B cell (primary cell): ENCODE measurements at places on chromosomes 11 and 22.

DNA sequence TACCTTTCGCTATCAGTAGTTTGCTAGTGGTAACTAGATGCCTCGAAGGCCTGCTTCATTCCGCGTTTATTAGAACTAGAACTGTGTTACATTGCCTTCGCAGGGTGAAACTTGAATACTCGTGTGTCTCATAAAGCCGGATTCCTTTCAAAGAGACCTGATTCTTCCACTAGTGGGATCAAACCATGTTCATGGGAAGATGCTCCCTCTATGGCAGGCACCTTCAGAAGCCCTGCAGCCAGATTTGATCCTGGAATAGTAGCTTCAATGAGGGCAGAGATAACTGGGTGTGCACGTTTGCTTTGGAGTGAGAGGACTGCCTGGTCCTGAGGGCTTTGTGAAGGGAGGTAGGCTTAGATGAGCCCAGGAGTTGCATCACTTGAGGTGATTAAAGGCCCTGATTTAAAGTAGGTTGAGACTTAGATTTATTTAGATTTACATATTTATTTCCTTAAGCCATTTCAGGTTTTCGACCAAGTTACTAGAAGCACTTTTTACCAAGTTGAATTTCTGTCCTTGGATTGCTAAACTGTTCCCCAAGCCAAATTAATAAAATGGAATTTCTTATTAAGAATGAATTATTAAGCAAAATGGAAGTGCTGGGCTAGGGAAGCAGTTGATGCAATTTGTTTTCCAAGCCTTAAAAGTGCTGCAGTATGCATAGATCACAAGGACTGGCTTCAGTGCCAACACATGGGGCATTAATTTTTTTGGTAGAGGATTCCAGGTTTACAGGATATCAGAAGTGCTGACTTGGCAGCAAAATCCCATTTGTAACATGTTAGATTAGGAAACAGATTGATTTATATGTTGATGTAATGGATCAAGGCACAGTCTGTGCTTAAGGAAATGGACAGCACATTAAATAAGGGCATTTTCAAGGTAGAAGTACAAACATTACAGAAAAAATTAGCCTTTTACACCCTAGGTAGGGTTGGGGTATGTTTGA, 32.9 kb downstream of the APLP2 start:
- H3K4me1 ChIP-seq, result peaks cover 3% of the 10 kb centered on the region
- H3K36me3 ChIP-seq, result no peaks in the 10 kb centered on the region
- no peak overlapping the region for H3K4me3 ChIP-seq

- no peaks in the 10 kb centered on the region for H3K27me3 ChIP-seq
- peak overlapping the region; percentile 90 for H3K27ac ChIP-seq
Measured at GRCh38 chr22:36379593-36380361, 8.0 kb downstream of the MYH9 start.

- H3K4me3 ChIP-seq, result no peak overlapping the region
- no peak for DNase-seq
- no peak overlapping the region for H3K27ac ChIP-seq
- no peaks in the 10 kb centered on the region for H3K27me3 ChIP-seq
Measured at GRCh38 chr11:37422511-37422910, 824.5 kb upstream of the RAG2 start.

DNA sequence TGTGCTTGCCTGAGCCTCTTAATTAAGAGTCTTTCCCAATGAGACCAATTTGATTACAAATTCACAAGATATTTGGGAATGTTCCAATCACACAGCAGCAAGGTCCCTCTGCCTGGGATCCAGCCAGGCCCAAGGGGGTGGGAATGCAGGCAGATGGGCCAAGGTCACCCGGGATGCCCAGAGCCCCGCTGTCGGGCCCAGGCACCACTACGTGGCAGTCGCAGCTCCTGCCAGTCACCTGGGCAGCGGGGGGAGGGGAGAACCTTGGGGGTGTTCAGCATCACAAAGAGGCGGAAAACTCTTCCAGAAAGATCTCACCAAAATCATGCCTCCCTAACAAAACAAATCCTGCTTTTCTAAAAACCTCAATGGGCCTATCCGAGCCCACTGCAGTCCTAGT, 30.9 kb downstream of the PPM1F start:
- DNase-seq, result no peak
- no peaks in the 10 kb centered on the region for H3K27me3 ChIP-seq
- no peak overlapping the region for H3K27ac ChIP-seq
